NCI-H146 (cell line): ENCODE measurements at places on chromosomes 5 and 9.
A peak's percentile ranks its signal among the peaks of the same experiment; 100 is the strongest.

DNA sequence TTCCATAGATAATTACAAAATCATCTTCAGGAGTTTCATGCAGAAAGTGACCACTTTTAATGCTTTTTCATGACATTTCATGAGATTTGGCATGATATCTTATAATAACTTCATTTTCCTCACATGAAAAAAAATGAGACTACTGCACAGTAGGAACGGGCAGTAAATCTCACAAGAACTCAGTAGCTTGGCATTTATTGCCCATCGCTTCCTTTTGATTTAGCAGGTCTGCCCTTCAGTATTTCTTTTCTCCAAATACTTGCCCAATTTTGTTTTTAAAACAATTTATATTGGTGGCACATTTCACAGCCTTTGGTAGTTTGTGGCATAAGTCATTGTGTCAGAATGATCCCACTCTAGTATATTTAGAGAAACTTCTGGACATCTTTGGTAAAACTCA is 711.8 kb upstream of the CHD1 start:
- no peak for DNase-seq

DNA sequence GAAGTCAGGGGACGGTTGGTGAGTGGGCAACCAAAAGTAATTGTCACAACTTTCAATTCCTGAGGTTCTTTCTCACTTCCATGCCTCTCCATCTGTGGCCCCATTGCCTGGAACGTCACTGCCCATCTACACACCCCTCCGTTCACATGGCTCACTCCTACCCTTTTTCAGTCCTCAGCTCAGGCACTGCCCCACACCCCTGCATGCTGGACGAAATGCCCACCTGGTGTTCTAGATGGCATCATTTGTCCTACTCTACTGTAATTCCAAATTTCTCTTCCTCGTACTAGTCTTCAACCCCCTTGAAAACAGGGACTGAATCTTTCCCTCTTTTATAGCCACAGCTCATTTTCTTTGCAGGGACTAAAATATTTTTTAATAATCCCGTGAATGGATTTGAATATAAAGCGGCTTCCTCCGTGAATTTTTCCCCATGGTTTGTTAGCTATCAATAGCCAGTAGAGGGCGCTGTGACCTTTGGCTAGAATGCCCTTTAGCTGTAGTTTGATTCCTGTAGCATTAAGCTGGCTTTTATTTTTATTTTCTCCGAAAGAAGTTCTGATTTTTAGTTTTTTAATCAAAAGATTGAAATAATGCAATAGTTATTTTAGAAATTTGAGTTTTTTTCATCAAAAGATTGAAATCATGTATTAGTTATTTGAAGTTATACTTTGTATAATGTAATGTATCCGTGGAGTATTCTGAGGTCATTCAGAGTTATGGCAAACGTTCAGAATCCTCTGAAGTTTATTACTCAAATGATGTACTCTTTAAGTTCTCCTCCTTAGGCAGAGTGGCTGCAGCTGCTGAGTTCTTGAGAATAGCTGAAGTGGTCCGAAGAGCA is 232.1 kb downstream of the SH3GL2 start:
- peak; percentile 37 for DNase-seq

DNA sequence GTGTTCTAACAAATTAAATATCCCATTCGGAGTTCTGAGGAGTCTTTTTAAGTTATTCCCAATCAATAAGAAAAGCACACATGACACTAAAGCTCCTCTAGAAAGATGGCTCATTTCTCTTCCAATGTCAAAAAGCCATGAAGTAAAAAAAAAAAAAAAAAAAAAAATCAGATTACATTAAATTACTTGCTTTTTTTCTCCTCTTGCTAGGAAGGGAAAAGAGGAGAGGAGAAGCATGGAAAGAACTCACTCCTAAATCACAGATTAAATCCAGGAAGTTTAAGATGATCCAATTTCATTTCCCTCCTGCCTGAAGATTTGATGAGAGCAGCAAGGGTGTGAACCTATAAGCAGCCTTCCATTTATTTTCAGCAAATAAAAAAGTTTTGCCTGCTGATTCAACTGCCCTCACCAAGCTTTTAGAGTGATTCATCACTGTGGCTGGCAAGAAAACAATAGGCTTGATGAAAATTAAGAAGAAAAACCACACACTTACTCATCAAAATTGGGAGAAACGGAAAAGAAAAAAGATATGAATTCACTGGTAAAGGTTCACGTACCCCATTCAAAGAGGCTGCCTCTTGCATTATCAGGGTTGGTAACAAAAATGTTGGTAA is 19.7 kb downstream of the MYO10 start:
- no peak for DNase-seq

DNA sequence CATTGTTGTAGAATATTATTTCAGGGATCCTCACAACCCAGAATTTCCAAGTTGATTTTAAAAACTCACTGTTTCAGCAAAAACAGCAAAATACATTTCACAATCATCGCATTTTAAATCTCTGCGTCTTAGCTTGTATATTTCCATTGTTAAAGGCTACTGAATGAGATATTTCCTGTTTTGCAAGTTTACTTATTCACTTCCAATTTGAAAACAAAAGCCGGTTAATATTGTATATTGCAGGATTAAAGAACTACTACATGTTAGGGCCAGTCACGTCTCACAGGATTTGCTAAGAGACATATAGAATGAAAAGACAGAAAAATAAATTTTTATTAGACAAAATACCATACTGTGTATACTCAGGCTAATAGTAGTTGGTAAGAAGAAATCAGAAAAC is 395.9 kb upstream of the CDH9 start:
- DNase-seq: no peak

GRCh38 chr9:134699343-134699740 is 57.7 kb downstream of the COL5A1 start:
- no peak for DNase-seq

- DNase-seq: no peak
Measured at GRCh38 chr9:20037699-20038098, 248.9 kb upstream of the SLC24A2 start.

GRCh38 chr5:156310115-156310514 is 16.8 kb upstream of the SGCD start:
- no peak for DNase-seq

DNA sequence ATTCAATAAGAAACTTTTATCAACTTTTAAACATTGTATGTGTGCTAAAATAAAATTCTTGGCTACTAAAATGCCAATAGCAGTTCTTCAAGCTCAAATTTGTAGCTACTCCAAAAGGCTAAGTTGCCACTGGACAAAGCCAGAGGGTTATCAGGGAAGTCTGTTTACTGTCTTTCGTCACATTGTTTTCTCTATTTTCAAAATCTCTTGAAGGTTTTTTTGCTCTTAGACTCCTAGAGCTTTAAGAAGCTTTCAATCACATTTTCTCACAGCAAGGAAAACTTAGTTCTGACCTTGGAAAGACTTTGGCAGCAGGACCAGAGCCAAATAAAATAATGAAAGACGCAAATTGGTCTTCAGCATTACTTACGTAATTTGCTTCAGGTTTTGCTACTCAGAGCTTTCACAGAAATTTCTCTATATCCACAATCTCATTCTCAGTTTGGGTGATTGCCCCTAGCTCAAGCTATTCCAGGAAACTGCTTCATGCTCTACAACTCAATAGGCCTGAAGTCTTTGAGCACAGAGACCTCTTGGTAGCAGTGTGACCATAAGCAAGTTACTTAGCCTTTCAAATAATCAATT is 257.7 kb downstream of the GABRG2 start:
- DNase-seq: no peak

- DNase-seq: no peak
Measured at GRCh38 chr5:31860726-31861433, 221.9 kb downstream of the PDZD2 start.

- peak; percentile 88 for DNase-seq
Measured at GRCh38 chr5:179819296-179820126, 1.2 kb upstream of the SQSTM1 start.

- no peak for DNase-seq
Measured at GRCh38 chr5:14241141-14241540, 98.0 kb downstream of the TRIO start.

GRCh38 chr9:78267889-78268288 is 29.0 kb upstream of the PSAT1 start:
- DNase-seq: no peak

DNA sequence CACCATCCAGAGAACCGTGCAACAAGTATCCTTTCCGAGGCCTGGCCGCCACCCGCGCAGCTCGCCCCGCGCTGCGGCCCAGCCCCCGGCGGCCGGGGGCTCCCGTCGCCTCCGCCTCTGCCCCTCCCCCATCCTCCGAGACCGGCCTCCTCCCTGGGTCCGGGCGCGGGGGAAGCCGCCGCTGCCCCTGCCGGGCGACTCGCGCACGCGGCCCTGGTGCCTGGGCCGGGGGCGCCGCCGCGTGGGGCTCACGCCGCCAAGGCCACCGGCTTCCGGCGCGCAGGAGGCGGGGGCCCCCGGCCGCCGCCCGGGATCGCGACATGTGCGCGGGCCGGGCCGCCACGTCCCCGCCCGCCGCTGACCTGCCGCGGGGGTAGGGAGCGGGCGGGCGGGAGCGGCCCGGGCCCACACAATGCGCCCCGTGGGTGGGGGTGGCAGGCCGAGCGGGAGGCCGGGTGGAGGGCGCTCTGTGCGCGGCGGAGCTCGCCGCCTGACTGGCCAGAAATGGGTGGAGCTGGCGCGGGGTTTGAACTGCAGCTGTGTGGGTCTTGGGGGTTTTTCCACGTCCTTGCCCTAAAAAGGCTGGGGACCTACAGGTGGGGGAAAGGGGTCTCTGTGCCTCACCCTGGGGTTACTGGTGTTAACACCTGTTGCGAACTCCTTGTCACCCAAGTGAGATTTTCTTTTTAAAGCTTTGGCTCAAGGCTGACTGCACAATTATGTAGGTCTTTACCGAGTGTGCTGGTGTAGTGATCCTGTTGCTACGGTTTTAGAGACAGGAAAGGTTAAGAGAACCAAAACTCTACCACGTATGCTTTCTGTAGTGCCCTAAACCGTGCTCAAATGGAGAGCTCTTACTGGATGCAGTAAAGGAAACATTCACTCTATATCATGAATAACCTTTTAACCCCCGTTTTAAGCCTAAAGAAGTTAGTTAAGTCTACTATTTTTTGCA is 32.3 kb downstream of the TNPO1 start:
- peak; percentile 75 for DNase-seq

DNA sequence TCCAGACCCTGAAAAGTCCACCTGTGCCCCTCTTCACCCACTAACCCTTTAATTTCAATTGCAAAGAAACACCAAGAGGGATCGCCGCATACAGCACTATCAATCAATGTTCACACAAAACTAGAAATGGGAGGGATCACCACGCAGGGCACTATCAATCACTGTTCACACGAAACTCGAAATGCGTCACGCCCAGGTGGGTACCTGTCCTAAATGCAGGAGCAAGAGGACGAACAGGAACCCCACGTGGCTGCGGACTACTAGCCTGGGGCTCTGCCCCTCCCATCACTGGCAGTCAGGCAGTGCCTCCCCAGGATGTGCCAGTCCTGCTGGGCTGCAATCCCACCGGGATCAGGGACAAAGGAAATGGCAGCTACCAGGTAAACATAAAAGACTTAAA is 28.2 kb downstream of the RASGEF1C start:
- DNase-seq: no peak

GRCh38 chr5:64497386-64497785 is 8.4 kb upstream of the RGS7BP start:
- DNase-seq: no peak
